ENCODE measurements at places on chromosomes 16 and 17.

DNA sequence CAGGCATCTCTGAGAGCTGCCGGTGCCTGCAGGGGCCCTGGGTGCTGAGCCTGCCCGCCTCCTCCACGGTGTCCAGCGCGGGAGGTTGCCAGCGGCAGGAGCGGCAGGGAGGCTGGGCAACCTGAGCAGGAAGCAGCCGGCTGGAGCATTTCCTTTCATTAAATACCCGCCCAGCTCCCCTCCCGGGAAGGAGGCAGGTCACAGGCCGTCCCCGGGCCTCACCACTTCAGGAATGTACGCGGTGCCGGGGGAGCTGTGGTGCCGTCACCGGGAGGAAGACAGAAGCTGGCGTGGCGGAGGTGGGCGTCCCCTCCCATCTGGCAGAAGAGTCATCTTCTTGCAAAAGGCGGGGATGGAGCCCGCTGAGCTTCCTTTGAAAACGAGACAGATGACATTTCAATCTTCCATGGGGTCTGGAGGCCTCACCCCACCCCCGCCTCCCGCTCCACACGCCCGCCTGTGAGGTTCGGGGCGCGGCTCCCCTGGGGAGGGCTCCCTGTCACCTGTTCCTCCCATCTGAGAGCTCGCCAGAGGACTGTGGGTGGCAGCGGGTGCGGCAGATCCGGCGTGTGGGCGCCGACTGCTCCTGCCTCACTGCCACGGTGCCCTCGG, 16.0 kb downstream of the SOX8 start:
- no peak for DNase-seq

- no peak for DNase-seq
Observed at GRCh38 chr17:13784434-13785095, 182.8 kb upstream of the HS3ST3A1 start.

DNA sequence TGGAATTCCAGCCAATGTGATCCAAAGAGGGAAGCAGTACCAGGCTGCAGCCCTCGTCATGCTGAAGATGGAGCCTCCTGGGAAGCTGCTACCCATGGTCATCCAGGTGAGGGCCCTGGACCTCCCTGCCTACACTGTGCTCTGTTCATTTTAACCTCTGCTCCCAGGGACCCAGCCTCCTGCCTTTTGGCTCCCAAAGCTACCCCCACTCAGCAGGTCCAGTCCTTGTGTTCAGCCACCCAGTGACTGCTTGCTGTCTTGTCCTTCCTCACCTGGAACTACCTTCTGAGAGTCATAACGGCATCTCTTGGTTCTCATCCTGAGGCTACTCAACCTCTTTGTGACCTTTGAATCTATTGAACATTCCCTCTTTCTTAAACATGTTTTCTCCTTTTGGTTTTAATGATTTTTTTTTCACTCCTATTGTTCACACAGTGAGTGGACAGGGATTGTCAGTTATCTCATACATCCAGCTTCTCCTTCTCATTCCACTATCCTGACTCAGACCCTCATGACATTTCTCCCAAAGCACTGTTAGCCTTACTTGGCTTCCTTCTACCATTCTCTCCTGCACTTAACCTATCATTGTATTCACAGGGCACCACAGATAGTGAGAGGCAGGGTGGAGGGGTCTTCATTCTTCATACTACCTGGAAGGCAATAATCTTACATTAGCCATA, 53.3 kb downstream of the GOSR1 start:
- no peak for DNase-seq

GRCh38 chr17:29291163-29291752, 2.7 kb downstream of the NUFIP2 start:
- peak; percentile 36 for DNase-seq

DNA sequence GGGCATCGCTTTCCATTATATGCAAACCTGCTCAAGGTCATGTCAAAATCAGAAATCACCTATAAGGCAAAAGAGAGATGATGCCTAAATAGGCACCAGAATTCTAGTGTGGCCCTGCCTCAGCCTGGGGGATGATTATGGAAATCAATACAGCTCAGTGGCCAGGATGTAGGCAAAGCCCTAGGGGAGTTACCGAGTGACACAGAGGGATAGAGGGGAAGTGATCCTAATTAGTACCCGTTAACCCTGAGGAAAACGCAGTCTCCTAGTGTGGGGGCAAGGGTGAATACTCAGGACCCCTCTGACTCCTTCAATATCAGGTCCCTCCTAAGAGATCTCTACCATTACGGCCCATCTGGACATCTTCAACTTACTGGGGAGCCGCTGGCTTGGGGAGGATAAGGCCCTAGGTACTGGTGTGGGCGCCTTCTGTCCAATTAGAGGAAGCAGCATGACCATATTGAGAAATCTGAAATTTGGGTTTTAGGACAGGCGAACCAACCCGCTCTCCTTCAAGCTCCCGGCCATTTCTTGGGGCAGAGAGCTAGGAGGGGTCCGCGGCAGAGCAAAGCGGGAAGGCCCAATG, 725 bp downstream of the NT5C3B start:
- DNase-seq, result no peak

GRCh38 chr16:68298907-68299561, 11.7 kb downstream of the SLC7A6OS start:
- DNase-seq, result peak; percentile 21

DNA sequence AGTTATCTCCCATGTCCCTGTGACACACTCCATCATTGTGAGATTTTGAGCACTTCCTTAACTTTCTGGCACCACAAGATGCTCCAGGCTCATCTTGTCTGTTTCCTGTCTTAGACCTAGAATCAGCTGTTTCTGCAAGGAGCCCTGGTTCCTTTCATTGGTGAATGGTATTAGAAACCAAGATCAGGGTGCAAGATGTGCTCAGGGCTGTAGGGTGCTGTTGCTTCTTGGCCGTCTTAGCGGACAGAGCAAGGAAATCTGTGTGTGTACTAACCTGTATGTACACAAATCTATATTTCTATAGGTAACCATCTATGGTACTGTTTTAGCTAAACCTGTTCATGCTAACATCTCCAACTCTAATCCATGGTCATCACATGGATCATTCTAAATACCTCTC, 8.1 kb upstream of the PRM1 start:
- DNase-seq, result no peak

DNA sequence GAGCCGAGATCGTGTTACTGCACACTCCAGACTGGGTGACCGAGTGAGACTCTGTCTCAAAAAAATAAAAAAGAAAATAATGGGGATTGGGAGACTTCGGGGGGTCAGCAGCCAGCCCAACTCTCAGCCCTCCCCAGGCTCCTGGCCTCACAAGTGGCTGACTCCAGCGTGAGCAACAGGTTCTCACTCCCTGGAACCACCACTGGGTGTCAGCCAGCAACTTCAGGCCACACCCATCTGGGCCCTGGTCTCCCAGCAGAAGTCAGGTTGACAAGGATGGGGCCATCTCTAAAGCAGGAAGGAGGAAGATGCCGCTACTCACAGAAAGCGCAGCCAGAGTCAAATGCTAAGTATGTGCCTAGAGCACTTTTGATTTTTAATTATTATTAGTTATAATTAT, 139.4 kb downstream of the C16orf78 start:
- DNase-seq, result no peak

DNA sequence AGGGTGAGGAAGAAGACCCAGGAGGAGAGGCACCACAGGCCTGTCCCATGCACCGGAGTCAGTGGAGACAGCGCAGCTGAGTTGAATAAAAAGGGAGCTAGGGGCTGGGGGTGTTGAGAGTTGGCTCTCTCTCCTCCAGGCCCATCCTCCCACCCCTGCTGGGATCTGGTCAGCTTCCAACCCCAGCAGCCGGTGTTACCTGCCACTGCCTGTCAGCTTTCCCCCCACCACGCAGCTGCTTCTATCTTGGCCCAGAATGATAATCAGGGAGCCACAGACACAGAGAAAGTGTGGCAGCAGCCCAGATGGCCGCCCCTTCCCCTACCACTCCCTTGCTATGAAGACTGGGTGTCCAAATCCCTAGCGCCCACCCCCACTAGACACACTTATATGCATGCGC, 120.6 kb upstream of the RPL38 start:
- no peak for DNase-seq

GRCh38 chr16:17590711-17591654, 120.2 kb upstream of the XYLT1 start:
- no peak for DNase-seq

DNA sequence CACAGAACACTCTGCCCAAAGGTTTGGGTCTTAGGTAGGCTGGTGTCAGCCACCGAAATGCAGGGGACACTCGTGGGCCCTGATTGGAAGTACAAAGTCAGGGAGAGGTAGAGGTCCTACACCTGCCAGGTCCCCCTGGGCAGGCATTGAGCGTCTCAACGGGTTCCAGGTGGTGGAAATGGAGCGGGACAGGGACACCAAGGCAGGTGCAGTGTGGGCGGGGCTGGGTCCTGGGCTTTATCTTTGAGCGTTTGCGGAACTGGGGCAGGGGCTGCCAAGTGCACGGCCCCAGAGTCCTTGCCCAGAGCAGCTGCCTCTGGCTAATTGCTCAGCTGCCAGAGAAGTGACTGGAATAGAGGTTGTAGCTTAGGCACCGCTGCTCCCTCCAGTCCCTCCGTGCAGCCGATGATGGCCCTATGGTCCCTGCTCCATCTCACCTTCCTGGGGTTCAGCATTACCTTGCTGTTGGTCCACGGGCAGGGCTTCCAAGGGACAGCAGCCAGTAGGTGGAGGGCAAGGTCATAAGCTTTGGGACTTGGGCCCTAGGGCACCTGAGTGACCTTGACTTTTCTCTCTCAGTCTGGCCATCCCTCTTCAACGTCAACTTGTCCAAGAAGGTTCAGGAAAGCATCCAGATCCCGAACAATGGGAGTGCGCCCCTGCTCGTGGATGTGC, at the start of gene ZACN:
Gene ZACN (plus strand): TSS at position 323 of the 675 bp plus-strand sequence. CDS start 83 bp downstream, at position 406.
- no peak for DNase-seq

GRCh38 chr17:35057332-35057915, 6.1 kb downstream of the RFFL start:
- no peak for DNase-seq

DNA sequence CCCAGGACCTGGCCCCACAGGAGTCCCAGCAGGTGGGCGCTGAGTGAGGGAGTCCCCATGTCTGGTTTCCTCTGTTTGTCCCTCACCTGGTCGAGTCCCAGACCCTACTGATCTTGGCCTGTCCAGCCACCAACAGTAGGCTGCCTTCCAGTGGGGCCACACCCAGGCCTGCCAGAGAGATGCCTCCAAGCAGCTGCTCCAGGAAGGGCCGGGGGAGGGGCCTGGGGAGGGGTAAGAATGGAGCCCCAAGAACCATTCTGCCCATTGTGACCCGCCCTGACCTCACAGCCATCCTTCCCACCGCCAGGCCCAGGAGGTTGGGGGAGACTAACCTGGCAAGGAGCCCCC, 736 bp downstream of the SPATA20 start:
- DNase-seq, result no peak

DNA sequence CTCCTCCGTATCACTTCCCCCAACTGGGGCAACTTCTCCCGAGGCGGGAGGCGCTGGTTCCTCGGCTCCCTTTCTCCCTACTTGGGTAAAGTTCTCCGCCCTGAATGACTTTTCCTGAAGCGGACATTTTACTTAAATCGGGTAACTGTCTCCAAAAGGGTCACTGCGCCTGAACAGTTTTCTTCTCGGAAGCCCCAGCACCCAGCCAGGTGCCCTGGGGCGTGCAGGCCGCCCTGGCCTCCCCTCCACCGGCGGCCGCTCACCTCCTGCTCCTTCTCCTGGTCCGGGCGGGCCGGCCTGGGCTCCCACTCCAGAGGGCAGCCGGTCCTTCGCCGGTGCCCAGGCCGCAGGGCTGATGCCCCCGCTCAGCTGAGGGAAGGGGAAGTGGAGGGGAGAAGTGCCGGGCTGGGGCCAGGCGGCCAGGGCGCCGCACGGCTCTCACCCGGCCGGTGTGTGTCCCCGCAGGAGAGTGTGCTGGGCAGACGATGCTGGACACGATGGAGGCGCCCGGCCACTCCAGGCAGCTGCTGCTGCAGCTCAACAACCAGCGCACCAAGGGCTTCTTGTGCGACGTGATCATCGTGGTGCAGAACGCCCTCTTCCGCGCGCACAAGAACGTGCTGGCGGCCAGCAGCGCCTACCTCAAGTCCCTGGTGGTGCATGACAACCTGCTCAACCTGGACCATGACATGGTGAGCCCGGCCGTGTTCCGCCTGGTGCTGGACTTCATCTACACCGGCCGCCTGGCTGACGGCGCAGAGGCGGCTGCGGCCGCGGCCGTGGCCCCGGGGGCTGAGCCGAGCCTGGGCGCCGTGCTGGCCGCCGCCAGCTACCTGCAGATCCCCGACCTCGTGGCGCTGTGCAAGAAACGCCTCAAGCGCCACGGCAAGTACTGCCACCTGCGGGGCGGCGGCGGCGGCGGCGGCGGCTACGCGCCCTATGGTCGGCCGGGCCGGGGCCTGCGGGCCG, 1.6 kb downstream of the HIC1 start:
- no peak for DNase-seq

- DNase-seq, result no peak
Observed at GRCh38 chr17:53168413-53168812, 654.3 kb upstream of the KIF2B start.

GRCh38 chr17:73743518-73744201, 99.4 kb upstream of the SDK2 start:
- DNase-seq, result no peak

- no peak for DNase-seq
Observed at GRCh38 chr16:27561216-27561615, 11.3 kb downstream of the KATNIP start.

- no peak for DNase-seq
Observed at GRCh38 chr17:29195465-29196081, 15.4 kb upstream of the MYO18A start.

- DNase-seq, result no peak
Observed at GRCh38 chr17:68255731-68256538, 8.1 kb downstream of the AMZ2 start.

- no peak for DNase-seq
Observed at GRCh38 chr17:42559075-42559474, 2.9 kb upstream of the COASY start.

DNA sequence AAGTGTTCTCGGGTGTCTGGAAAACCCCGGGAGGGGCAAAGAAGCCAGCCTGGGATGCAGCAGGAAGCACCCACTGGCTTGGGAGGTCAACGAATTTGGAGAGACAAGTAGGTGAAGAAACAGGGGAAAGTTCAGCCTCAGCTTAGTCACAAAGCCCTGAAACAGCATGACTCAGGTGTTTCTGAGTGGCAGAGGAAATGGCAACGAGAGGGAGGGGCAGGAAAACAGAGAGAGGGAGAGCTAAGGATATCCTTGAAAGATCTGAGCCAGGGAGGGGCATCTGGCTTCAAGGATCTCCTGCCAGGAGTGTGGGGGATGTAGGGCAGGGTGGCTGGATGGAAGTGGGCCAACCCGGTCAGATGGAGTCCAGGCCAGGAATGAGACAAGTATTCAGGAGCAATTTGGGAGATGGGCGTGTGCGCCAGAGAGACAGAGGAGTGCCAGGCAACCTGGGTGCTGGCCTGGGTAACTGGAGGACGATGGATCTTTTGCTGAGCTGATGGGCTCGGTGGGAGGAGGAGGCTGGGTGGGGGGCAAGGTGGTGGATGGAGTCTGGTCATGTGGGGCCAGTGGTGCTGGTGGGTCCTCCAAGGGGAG, 27.2 kb downstream of the ABCC3 start:
- no peak for DNase-seq

Measured in cerebellar nuclear complex (tissue), 1 donor.